ENCODE measurements at places on chromosomes 16 and 17.
A peak's percentile ranks its signal among the peaks of the same experiment; 100 is the strongest.

DNA sequence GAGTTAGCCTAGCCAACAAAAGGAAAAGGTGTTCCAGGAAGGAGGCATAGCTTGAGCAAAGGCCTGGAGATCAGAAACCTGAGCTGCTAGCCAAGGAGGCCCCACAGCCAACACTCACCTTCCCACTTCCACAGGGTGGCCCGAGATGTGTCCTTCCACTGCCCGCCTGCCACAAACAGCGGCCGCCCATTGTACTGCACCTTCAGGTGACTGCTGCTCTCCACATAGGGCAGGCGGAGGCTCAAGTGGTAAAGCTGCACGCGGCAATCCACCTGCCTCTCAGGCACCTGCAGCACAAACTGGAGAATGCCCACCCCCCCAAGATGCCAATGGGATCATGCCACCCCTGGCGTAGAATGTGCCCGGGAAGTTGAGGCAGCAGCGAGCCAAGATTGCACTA is 111.5 kb downstream of the RMI2 start:
- no peak for DNase-seq

- no peak for DNase-seq
These were observed 10.5 kb upstream of the NKD1 start for GRCh38 chr16:50537533-50538290.

- no peak for DNase-seq
These were observed 65.5 kb downstream of the PLD6 start for GRCh38 chr17:17140590-17140980.

DNA sequence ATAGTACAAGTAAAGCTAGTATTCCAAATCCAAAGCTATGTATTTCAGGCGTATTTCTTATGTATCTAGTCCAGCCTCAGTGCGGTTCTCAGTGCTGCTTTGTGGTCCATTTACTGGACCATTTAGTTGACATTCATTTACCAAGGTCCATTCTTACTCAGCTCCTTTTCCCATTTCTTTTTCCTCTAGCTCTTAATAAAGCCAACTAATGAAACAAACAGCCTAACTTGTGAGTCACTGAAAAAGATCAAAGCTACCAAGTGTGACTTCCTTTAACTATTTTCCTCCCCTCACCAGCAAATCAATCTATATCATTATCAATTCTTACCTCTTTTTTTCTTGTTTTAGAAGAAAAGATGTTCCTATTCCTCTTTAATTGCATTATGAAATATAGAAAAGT is 64.0 kb downstream of the CYB561 start:
- DNase-seq, result no peak

DNA sequence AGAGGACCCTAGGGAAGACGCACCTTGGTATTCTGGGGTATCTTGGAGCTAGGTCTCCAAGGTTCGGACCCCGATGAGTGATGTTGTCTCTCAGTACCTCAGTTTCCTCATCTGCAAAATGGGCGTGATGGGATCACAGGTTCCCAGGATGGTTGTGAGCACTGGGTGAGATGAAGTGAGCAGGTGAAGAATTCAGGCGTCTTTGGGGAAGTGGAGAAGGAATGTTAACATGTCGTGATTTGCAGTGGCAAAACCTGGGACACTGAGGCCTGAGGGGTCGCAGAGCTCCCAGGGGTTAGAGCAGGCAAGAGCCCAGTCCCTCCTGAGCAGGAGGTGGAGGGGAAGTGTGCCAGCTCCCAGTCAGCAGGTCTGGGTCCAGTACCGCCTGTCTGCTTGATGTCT is 215.1 kb upstream of the GSE1 start:
- no peak for DNase-seq

DNA sequence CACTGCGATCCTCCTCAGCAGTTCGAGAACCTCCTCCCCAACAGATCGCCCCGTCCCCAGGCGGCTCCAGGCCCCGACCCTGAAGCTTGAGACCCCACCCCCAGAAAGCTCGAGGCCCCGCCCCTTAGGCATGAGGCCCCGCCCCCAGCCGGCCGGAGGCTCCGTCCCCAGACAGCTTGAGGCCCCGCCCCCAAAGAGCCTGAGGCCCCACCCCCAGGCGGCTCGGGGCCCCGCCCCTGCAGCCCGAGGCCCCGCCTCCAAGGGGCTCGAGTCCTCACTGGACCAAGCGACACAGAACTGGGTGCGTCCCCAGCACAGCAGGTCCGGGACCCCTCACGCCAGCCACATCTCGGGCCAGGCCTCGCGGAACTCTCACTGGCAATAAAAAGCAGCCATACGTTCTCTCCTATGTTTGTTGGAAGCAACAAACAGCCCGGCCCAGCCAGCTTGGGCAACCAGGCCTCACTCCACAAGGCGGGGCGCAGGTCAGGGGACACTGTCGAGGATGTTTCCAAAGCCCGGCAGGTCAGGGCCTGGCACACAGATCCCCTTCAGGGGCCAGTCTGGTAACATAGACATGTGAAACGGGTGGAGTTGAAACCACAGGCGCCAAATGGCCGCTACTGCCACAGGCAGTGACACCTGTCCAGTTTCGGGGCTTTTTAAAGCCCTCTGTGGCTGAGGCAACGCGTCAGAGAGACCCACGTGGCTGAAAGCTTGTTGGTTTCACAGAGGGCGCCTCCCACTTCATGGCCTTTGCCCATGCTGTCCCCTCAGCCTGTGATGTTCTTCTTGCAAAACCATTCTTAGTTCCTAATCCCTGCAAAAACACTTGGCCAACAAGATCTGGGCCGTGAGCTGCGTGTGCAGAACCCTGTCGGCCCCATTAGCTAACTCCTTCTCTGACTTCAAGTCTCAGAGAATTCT is 224.2 kb downstream of the PARN start:
- peak; percentile 20 for DNase-seq

GRCh38 chr16:23145186-23145585 is 4.1 kb downstream of the USP31 start:
- no peak for DNase-seq

GRCh38 chr17:8975091-8975725 is 9.7 kb upstream of the PIK3R5 start:
- DNase-seq, result no peak

DNA sequence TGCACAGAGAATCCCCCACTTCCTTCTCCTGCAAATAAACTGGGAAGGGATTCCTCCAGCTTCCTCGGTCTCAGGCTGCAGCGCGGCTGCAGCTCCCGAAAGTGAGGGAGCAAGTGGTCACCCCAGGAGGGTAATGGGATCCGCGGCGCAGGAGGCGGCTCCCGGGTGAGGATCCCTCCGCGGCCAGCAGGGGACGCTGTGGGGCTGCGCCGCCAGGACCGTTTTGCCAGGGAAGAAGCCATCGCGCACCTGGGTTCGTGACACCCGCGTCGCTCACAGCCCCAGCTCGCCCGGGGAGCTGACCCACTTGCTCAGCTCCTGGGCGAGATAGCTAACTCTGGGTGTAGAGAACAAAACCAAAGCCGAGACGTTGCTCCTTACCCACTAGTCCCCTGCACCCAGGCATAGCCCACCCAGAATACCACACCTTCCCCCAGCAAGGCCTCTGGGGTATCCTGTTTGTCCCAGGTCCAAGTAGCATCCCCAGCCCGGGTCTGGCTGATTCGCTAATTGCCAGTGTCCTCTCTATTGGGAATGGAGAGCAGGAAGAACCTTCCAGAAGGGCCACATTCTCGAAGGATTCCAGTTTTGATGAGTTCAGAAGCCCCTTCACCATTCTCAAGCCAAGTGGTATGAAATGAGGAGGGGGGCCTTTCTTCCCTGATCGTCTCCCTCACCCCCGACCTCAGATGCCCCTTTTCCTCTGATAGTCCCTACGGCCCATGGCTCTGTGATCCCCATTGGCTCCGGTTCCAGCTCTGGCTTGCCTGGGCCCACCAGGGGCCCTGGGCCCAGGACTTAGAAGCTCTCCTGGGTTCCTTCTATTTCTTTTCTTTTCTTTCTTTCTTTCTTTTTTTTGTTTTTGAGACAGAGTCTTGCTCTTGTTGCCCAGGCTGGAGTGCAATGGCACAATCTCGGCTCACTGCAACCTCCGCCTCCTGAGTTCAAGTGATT is 14.1 kb downstream of the CYGB start:
- DNase-seq, result peak; percentile 73

DNA sequence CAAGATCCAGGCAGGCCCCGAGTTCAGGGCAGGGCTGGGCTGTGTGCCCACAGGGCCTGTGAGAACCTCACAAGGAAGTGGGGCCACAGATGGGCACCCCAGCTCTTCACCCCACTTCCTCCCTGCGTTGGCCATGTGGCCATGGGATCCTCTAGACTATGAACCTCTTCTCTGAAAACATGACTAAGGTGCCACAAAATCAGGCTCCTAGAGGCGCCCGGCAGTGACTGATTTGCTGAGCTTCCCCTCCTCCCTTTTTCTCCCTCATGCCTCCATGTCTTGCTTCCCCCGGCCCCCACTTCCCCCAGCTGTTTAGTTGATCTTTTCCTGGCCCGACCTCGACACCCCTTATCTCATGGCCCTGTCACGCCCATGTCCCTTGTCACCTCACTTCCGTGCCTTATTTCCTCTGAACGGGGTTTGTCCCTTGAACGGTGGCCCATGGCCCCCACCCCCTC is 87.1 kb downstream of the KCNJ12 start:
- no peak for DNase-seq

DNA sequence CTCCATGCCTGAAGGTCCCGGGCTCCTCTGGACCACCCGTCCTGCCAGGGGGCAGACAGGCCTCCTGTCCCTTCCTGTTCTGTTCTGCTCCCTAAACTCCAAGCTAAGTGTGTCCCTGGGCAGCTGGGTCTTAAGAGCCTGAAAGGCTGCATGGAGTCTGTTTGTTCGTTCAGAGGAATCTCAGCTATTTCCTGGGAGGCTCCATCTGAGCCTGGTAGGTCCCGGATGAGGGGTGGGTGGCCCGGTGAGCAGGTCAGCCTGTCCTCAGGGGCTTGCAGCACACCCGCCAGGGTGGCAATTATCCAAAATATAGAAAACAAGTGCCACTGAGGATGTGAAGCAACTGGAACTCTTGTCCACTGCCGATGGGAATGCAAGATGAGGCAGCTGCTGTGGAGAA is 12.6 kb downstream of the ACTG1 start:
- no peak for DNase-seq

DNA sequence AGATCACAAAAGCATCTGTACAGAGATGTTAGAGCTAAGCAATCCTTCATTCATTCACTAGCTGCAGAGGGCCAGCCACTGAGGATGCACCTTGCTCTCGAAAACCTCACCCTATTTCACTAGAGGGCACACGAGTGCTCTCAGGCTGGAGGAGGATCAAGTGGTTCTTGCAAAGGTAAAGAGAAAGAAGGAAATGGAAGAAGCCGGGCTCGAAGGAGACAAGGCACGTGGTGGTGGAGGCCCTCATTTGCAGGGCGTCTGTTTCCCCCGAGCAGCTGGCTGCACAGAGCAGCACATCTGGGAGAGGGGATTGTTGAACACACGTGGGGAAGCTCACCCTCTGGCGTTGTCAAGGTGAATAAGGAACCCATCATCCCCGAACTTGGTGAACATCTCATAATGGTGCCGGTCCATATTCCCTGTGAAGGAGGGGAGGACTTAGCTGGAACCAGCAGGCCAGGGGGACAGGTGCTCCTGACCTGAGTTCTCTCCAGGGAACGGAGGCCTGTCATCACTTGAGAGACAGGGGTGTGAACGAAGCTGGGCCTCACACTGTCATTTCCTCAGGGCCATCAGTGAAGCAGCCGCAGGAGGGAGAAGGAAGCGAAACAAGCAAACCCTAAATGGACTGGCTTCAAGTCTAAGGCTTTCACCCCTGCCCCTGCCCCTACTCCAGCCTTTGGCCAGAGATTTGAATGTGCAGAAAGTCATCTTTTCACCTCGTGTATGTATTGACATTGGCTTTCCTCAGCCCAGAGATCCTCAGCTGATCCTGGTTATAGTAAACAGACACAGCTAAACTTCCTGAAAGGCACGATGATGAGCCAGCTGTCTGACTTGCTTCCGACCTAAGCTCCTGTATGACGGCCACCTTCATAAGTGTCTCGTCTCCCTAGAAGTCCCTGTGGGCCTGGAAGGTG is 27.6 kb downstream of the PRKAR1A start:
- no peak for DNase-seq

DNA sequence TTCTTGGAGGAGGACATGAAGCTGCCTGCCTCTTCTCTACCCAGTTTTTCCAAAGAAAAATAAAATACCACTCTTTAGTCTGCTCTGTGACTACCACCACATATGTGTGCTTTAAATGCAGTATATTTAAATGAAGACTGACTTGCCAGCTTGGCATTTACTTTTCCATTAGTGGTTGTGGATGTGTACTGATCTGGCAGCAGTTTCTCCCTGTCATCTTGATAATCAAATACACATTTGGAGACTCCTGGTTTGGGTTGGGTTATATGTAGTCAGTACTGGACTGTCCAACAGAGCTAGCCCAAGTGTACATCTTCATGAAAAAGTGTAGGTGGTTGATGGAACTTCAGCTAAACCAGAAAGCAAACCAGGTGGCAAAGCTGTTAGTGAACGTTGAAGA is 19.9 kb downstream of the COX10 start:
- no peak for DNase-seq

GRCh38 chr16:4529085-4530060 is 9.2 kb downstream of the CDIP1 start:
- DNase-seq, result no peak

DNA sequence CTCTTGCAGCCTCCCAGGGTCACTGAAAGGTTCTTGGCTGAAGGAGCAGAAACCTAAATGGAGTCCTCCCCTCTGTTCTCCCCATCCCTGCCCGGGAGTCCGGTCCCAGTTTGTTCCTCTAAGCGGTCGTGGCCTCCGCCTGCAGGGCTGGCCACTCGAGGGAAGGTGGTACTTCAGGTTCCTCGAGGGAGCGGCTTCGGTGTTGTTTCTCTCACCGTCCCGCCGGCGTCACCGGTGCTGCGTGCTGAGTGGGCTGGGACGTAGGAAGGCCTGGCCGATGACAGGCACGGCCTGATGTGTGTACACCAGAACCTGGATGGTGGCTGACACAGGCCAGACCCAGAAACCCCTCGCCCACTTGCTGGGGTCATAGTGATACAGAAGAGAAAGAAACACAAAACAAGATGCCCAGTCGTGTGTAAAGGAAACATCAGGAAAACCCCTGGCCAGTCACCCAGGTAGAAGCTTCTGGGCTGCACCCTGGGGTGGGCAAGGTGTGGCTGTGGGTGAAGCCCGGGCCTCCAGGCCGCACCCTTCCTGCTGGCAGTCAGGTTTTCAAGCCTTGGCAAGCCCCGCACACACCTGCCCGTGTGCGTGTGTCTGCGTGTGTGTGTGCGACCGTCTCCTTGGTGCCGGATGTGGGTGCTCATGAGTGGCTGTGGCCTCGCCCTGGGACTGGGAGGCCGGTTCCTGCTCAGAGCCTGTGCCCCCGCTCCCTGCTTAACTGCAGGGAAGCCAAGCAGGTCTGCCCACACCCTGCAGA is 52.0 kb downstream of the BAIAP2 start:
- DNase-seq, result no peak

DNA sequence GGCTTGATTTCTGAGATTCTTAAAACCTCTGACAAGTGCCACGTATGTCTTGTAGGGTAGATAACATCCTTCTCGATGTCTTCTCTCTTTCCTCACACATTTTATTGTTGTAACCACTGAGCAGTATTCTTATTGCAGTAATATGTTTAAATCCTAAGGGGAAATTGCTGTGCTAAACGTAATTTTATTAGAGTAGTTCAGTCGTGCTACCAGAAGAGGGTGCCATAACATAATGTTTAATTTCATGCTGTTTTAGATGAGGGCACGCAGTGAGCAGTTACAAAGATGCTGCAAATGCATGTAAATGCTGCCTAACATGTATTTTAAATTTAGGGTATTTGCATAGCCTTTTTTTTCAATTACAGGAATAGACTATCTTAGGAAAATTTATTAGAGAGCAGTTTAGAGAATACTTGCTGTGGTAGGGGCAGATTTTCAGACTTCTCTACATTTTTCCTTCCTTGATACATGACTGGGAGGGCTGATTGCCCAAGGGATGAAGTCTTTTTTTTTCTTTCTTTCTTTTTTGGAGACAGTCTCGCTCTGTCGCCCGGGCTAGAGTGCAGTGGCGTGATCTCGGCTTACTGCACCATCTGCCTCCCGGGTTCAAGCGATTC is 51.7 kb downstream of the GAN start:
- no peak for DNase-seq

- no peak for DNase-seq
These were observed 10.0 kb upstream of the SKAP1 start for GRCh38 chr17:48439875-48440505.

All from stimulated activated CD8-positive, alpha-beta memory T cell treated with anti-CD3 and anti-CD28 coated beads, Interleukin-2, amount 100 ng/mL, for 48 hours (primary cell).